Right lobe of liver (tissue), 6 donors: ENCODE measurements at places on chromosomes 7 and 10. TPM values are rescaled to one million over a fixed set of nuclear protein-coding genes. Genes with fewer than 3 reads are reported as not detected.
A peak's percentile ranks its signal among the peaks of the same experiment; 100 is the strongest.

UPK3B gene
- 0.51 TPM for total RNA-seq

- no peak overlapping the region for H3K27ac ChIP-seq
- no peaks in the 10 kb centered on the region for H3K36me3 ChIP-seq
- no peak overlapping the region for H3K4me3 ChIP-seq
- H3K4me1 ChIP-seq: no peaks in the 10 kb centered on the region
Observed at GRCh38 chr7:94739180-94739579, 83.2 kb upstream of the SGCE start.

GRCh38 chr10:6924166-6924565 is 344.1 kb upstream of the PRKCQ start:
- H3K4me1 ChIP-seq: no peaks in the 10 kb centered on the region
- no peak overlapping the region for H3K27ac ChIP-seq
- no peaks in the 10 kb centered on the region for H3K36me3 ChIP-seq
- no peak overlapping the region for H3K4me3 ChIP-seq

TMEM130 gene
- not detected for total RNA-seq

- no peaks in the 10 kb centered on the region for H3K36me3 ChIP-seq
- no peaks in the 10 kb centered on the region for H3K4me1 ChIP-seq
- no peak overlapping the region for H3K27ac ChIP-seq
- H3K4me3 ChIP-seq: no peak overlapping the region
- no peaks in the 10 kb centered on the region for H3K27me3 ChIP-seq
- DNase-seq: no peak
Observed at GRCh38 chr7:47071866-47072265, 510.0 kb downstream of the TNS3 start.

- H3K4me1 ChIP-seq: no peaks in the 10 kb centered on the region
- no peaks in the 10 kb centered on the region for H3K27me3 ChIP-seq
- DNase-seq: no peak
- no peak overlapping the region for H3K4me3 ChIP-seq
Observed at GRCh38 chr7:87517136-87517815, 41.8 kb upstream of the ABCB4 start.

DNA sequence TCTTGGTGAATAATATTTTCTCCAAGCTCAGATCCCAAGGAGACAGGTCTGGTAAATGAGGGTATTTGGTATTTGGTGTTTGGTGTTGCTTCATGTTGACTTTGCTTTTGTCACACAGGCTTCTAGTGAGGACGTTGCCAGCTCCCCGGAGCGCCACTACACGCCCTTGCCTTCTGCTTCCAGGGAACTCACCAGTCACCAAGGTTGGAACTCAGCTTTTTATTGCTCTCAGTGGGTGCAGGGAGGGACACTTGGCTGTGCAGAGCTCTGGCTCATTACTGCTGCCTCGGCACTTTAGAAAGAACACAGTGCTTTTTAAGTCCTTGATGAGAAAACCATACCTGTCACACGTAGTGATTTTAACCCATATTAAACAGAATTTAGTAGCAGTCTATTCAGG is 892.9 kb downstream of the LRMDA start:
- DNase-seq: peak; percentile 60
- H3K27me3 ChIP-seq: no peaks in the 10 kb centered on the region
- no peak overlapping the region for H3K4me3 ChIP-seq
- peak overlapping the region; percentile 25 for H3K27ac ChIP-seq
- no peaks in the 10 kb centered on the region for H3K36me3 ChIP-seq

DNA sequence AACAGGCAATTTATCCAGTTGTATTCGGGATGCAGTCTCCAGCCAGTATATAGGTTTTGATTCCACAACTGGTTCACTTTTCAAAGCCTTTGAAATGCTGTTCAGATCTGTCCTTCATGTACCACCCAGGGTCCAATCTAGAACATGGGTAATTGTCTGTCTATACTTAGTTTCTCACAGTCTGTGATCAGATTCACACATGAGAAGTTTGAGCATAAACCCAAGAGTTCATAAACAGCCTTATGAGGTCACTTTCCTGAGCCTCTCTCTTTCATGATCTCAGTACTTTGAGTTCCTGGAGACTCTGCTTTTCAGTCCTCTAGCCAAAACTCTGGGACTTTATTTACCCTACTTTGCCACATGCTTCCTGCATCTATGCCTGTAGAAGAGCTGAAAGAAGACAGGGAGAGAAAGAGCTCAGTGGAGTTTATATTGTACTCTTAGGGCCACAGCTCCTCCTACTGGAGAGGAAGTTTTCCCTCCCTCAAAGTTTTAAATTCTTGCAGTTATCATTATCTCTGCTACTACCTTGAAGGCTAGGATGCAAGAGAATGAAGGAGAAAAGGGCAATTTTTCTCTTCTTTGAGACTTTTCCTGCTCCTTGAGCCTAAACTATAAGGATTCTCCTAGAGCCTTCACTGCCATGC is 172.0 kb downstream of the ZEB1 start:
- H3K27me3 ChIP-seq: no peaks in the 10 kb centered on the region
- H3K27ac ChIP-seq: no peak overlapping the region
- H3K36me3 ChIP-seq: no peaks in the 10 kb centered on the region
- no peak overlapping the region for H3K4me3 ChIP-seq
- DNase-seq: no peak
- H3K4me1 ChIP-seq: no peaks in the 10 kb centered on the region

ASZ1 gene
- total RNA-seq: not detected

DNA sequence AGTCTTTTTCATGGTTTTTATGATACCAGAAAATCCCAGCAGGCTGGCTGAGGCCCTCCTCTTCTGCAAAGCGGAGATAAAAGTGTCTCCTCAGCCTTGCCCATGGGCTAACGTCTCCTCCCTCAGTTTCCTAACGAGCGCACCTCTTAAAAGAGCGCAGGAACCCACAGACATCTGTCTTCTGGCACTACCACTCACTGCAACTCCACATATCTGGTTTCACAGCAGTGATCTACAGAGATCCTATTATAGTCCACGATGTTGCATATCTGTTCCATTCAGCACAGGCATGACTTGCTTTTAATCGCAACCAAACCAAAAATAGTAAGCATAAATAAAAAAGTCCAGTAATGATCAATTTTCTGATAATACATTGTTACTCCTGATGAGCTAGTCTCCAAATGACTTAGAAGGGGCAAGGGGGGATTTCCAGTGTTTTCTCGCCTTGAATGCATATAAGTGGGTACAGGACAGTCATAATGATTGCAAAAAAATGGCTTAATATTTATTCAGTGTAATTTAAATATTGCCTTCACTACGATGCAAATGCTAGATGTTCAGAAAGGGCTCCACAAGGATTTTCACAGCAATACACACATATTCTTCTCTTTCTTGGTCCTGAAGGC is 20.9 kb downstream of the ANKRD22 start:
- no peak overlapping the region for H3K27ac ChIP-seq
- no peaks in the 10 kb centered on the region for H3K36me3 ChIP-seq
- H3K4me1 ChIP-seq: no peaks in the 10 kb centered on the region
- H3K27me3 ChIP-seq: no peaks in the 10 kb centered on the region
- DNase-seq: no peak

DNA sequence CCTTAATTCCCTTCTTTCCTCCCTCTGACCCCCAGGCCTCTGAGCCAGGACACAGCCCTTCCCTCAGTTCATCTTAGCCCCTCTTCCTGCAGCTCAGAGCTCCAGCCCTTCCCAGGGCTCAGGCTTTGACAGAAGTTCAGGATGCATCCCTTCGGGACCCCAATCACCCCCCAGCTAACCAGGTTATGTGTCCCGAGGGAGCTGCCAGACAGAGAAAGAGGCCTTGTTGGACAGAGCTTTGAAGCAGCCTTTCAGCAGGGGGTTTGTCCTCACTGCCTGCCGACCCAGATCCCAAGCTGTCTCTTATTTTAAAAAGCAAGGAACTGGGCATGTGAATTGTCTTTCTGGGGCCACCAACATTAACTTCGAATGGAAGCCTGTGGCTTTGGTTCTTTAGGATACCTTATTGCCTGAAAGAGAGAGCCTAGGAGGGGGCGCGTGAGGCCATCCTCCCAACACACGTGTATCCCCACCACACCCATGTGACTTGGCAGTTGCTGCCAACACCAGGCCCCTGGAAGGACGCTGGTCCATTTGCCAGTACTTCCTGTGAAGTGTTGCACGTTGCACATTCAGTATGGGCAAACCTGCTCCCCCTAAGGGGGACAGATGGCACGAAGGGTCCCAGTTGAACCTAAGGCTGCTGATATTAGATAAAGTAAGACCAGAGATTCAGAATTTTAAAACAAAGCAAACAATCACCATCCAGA is 858 bp downstream of the CCDC136 start:
- H3K27ac ChIP-seq: no peak overlapping the region
- no peak overlapping the region for H3K4me3 ChIP-seq
- no peaks in the 10 kb centered on the region for H3K27me3 ChIP-seq
- DNase-seq: no peak
- no peaks in the 10 kb centered on the region for H3K4me1 ChIP-seq

FIS1 gene
- 228 TPM for total RNA-seq

- H3K4me3 ChIP-seq: no peak overlapping the region
- DNase-seq: peak; percentile 92
- no peaks in the 10 kb centered on the region for H3K4me1 ChIP-seq
- H3K36me3 ChIP-seq: no peaks in the 10 kb centered on the region
Observed at GRCh38 chr10:72048450-72049124, 39.8 kb downstream of the SPOCK2 start.

GRCh38 chr10:102645388-102645740 is 1.1 kb downstream of the TRIM8 start:
- peak; percentile 91 for DNase-seq
- peak overlapping the region; percentile 99 for H3K27ac ChIP-seq
- peak overlapping the region; percentile 96 for H3K4me3 ChIP-seq
- no peaks in the 10 kb centered on the region for H3K36me3 ChIP-seq
- H3K27me3 ChIP-seq: no peaks in the 10 kb centered on the region

- no peaks in the 10 kb centered on the region for H3K27me3 ChIP-seq
- DNase-seq: no peak
- H3K4me3 ChIP-seq: no peak overlapping the region
- no peak overlapping the region for H3K27ac ChIP-seq
- H3K4me1 ChIP-seq: no peaks in the 10 kb centered on the region
Observed at GRCh38 chr10:93503075-93503474, 6.7 kb downstream of the CEP55 start.

DNA sequence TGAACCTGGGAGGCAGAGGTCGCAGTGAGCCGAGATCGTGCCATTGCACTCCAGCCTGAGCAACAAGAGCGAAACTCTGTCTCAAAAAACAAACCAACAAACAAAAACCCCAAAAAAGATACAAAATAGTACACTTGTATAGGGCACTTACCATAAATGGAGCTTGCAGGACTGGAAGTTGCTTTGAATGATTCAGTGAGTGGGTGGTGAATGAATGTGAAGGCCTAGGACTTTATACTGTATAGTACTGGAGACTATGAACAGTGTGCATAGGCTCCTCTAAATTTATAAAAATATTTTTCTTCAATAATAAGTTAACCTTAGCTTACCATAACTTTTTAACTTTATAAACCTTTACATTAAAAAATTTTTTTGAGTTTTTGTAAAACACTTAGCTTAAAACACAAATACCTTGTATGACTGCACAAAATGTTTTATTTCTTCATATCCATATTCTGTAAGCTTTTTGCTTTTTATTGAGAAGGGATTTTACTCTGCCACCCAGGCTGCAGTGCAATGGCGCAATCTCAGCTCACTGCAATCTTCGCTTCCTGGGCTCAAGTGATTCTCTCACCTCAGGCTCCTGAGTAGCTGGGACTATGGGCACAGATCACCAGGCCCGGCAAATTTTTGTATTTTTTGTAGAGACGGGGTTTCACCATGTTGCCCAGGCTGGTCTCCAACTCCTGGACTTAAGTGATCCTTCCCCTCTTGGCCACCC is 6.9 kb upstream of the H2AZ2 start:
- H3K27ac ChIP-seq: no peak overlapping the region
- H3K4me3 ChIP-seq: no peak overlapping the region
- H3K4me1 ChIP-seq: no peaks in the 10 kb centered on the region
- no peaks in the 10 kb centered on the region for H3K27me3 ChIP-seq

DNA sequence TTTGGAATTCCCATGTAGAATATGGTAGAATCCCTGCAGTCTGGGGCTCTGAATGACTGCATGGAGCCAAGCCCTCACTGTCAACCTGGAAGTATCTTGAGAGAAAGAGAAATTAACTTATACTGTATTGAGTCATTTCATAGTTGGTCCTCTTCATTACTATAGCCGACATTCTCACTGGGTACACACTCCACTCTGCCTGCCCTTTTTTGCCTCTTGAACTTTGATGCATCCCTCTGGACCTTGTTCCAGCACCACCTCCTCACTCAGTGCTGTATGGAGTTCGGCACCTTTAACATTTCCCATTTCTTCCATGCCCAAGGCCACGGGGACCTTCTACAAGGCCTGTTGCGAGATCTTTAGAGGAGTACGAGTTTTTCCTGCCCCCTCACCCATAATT is 4.6 kb upstream of the ARHGAP22 start:
- no peaks in the 10 kb centered on the region for H3K4me1 ChIP-seq
- no peaks in the 10 kb centered on the region for H3K27me3 ChIP-seq
- no peaks in the 10 kb centered on the region for H3K36me3 ChIP-seq
- DNase-seq: no peak

DNA sequence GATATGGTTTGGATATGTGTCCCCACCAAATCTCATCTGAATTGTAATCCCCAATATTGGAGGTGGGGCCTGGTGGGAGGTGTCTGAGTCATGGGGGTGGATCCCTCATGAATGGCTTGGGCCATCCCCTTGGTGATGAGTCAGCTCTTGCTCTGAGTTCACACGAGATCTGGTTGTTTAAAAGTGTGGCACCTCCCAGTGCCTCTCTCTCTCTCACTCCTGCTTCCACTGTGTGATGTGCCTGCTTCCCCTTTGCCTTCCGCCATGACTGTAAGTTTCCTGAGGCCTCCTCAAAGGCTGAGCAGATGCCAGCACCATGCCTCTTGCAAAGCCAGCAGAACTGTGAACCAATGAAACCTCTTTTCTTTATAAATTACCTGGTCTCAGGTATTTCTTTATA is 4.8 kb upstream of the GCK start:
- DNase-seq: no peak
- H3K27me3 ChIP-seq: no peaks in the 10 kb centered on the region
- no peaks in the 10 kb centered on the region for H3K4me1 ChIP-seq

PIP4K2A gene
- total RNA-seq: 11.8 TPM

ADAMTS14 gene
- total RNA-seq: 0.18 TPM

DNA sequence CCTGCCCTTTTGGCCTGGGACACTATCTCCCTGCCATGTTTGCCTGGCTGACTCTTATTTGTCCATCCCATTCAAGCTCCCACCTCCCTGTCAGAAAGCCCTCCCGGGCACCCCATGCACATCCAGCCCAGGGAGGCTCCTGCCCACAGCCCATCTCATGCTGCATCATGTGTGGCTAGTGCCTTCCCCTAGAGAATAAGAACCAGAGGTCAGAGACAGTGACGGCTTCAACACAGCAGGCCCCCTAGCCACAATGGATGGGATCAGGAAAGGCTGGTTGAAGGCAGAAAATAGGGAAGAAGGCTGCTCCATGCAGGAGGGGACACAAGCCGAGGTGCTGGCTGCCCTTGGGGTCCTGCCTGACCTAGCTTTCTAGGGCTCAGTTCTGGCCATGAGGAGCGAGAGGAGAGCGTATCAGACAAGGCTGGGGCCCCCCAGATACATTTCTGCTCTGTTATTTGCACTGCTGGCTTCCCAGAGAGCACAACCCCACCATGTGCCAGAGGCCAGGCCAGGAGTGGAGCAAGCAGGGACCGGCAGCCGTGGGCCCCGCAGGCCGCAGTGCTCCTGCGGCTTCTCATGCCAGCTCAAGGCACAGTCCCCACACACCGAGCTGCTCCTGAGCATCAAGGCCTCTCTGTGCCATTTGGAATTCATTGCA is 161.1 kb upstream of the ZMIZ1 start:
- no peaks in the 10 kb centered on the region for H3K4me1 ChIP-seq
- DNase-seq: peak; percentile 23
- no peak overlapping the region for H3K4me3 ChIP-seq
- no peaks in the 10 kb centered on the region for H3K36me3 ChIP-seq
